ENCODE measurements at places on chromosomes 12 and 14.

DNA sequence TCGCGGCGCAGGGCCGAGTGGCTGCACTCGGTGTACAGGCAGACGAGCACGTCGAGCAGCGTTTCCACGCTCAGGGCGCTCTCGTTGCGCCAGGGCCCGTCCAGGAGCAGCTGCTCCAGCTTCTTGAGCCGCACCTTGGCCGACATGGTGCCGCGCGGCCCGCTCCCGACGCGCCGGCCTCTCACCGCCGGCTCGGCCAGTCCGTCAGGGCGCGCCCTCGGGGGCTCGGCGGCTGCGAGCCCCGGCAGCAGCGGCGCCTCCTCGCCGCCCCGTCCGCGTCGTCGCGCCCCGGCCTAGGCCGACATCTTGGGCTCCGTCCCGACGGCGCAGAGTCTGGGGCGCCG lies 349 bp downstream of the CDC42BPB start:
- no peak for DNase-seq

DNA sequence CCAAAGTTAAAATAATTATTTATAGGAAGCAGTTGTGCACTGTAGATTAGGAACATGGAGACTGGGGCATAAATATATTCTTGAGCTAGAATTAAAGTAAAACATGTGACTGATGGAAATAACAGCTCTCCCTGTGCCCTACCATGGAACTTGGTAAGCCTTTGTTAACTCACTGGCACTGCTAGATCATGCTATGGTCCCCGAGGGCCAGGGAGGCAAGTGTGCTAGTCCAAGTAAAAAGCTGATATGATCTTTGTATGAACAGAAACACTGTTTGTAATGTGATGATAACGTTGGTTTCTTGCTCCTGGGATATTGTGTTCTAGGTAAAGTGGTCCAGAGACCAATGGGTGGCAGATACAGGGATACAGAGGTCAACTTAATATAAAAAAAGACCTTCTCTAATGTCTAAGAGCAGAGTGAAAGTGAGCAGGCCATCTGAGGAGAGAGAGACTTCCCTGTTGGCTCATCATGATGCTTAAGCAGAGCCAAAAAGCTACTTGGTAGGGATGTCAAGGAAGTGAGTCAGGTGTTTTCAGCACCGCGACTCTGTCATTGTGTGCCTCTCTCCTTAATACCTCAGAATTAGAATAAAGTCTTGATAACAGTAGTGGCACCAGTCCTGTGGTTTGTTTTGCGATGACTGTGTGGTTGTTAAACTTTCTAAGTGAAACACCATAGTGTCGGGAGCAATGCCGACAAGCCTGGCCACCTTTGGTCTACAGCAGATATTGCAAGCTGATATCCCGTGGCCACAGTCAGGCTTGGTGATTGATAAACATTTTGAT lies 27.6 kb downstream of the BICD1 start:
- DNase-seq, result no peak

GRCh38 chr12:101772012-101772775 lies 32.9 kb upstream of the SYCP3 start:
- no peak for DNase-seq

DNA sequence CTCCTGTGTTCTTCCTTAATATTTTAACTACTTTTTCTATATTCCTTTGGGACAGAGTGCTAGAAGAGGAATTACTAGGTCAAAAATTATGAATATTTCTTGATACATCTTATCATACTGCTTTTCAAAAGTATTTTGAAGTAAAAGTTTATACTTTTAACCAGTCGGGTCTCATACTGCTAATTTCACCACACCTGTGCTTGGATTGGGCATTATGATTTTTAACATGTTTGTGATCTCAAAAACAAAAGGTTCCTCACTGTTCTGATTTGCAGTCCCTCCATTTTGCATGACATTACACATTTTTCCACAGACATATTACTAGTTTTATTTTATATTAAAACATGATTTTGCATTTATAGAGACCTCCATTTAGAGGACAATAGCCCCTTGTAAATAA lies 32.9 kb downstream of the MRPL42 start:
- DNase-seq, result no peak
